ENCODE measurements at places on chromosomes 5 and 9.

DNA sequence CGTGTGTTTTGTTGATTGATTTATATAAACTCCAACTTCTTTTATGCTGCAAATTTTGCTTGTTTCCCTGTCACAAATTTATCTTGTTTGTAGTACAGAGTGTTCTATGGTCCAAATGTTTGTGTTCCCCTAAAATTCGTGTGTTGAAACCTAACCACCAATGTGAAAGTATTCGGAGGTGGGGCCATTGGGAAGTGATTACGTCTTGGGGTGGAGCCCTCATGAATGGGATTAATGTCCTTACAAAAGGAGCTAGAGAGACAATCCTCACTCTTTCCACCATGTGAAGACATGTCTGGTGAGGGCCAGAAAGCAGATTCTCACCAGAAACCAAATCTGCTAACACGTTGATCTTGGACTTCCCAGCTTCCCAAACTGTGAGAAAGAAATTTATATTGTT, 262.0 kb downstream of the MAN2A1 start:
- DNase-seq, result no peak

DNA sequence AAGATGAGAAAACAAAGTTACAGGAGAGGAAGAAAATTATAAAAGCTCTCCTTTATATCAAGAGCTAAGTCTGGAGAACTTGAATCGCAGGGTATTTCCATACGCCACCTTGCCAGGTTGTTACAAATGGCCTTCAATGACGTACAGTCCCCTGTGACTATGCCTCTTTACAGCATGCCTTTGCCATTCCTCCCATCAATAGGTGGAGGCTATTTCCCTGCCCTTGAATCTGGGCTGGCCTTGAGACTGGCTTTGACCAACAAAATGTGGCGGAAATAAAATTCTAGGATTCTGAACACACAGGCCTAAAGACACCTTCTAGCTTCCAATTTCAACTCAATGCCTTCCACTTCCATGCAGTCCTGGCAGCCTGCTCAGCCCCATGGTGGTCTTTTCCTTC, 45.7 kb downstream of the TSSK1B start:
- DNase-seq, result no peak

GRCh38 chr5:9547122-9547947, 1.5 kb upstream of the SEMA5A start:
- no peak for DNase-seq

DNA sequence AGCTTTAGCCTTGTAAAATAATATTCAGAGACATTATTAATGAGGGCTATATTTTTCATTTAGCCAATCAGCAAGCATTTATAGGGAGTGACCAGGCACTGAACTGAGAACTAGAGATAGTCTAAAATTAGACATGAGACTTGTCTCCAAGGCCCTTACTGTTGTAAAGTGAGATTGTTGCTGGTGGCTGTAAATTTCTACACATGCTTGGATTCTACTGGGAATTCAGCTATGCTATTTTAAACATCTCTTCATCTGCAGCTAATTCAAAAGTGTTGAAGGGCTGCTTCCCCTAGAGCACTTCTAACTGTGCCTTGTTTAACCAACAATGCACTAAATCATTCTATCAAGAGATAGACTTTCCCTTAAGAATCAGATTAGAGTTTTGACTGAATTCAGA, 67.4 kb downstream of the CHSY3 start:
- DNase-seq, result no peak

- no peak for DNase-seq
Measured at GRCh38 chr9:120308495-120308894, 271.5 kb downstream of the CDK5RAP2 start.

GRCh38 chr5:38403406-38403805, 145.0 kb downstream of the EGFLAM start:
- no peak for DNase-seq

GRCh38 chr5:145598983-145599382, 236.2 kb downstream of the PRELID2 start:
- no peak for DNase-seq

GRCh38 chr5:139825690-139826089, 30.1 kb downstream of the PSD2 start:
- no peak for DNase-seq

DNA sequence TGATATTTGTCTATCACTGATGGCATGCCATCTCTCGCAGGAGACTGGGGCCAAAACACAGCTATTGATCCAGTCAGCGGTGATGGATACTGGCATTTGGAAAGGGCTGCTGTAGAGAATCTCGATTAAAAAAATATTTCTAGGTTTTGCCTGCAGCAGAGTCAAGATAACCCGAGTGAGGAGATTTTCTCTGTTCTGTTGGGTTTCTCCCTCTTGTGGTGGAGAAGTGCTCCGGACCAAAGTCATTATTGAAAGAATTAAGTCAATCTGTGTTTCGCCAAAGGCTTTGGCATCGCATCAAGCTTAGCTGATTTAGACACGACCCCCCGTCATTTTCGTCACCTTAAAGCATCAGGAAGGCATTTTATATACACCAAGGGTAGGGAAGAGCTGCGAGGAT, 97.1 kb upstream of the IRX2 start:
- DNase-seq, result no peak

DNA sequence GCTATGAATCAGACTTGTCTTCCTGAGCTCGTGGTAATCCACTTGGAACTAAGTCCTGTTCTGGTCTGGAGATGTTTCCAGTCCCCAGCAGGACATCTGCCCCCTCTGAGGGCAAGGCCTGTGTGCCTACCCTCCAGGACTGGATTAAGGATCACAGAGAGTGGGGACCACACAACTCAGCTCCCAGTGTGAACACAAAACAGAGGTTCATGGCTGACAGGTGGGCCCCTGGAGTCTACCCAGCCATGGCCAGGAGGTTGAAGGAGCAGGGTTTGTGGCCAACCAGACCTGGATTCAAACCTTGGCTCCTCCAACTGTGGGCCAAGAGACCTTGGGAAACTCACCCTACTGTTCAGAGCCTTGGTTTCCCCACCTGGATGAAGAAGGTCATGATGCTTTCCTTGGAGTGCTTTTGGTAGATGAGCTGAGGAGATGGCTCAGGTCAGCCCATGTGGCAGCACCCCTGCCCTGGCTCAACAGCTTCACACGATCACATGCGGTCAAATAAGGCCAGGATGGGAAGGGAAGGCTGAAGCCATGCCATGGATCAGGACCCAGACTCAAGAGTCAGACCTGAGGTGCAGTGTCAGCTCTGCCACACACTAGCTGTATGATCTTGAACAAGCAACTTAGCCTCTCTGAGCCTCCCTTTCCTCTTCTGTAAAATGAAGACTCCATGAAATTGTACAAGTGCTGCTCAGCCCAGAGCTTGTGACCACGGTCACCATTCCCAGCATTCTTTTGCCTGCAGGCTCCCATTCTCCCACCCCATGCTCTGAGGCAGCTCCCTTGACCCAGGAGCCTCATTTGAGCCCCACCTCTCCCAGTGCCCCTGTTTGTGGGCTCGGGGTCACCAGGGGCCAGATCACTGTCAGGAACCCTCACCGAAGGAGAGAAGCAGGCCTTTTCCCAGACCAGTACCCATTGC, 27.3 kb upstream of the ANGPTL2 start:
- DNase-seq, result no peak

- DNase-seq, result no peak
Measured at GRCh38 chr5:2756211-2757152, 5.0 kb upstream of the IRX2 start.

GRCh38 chr9:96219026-96219899, 82.7 kb downstream of the HSD17B3 start:
- DNase-seq, result peak; percentile 7

DNA sequence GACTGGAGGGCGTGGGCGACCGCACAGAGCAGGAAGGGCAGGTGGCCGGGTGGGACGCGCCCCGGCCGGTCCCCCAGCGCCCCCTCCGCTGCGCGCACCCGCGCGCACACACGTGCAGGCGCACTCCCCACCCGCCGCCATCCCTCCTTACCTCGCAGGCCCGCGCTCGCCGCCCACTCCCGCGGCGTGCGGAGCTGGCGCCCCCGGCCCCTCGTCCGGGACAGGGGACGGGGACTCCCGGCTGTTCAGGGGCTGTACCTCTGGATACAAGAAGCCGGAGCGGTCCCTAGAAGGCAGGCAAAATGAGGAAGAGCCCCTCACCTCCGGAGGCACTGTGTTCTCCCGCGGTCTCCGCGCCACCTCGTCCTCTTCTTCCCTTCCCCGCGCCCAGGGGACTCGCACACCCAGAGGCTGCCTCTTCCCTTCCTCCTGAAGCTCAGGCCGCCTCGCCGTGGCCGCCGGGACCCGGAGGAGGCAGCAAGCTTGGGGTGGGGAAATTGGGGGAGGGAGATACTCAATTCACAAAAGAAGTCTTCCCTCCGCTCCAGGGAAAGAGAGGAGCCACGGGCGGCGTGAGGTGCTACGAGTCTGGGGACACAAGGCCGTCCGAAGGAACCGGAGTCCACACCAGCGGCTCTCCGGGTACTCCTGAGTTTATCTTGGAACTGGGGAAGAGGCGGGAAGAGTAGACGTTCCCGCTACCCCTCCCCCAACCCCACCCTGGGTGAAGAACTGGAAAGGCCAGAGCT, 1.4 kb upstream of the GABRB2 start:
- peak; percentile 66 for DNase-seq

DNA sequence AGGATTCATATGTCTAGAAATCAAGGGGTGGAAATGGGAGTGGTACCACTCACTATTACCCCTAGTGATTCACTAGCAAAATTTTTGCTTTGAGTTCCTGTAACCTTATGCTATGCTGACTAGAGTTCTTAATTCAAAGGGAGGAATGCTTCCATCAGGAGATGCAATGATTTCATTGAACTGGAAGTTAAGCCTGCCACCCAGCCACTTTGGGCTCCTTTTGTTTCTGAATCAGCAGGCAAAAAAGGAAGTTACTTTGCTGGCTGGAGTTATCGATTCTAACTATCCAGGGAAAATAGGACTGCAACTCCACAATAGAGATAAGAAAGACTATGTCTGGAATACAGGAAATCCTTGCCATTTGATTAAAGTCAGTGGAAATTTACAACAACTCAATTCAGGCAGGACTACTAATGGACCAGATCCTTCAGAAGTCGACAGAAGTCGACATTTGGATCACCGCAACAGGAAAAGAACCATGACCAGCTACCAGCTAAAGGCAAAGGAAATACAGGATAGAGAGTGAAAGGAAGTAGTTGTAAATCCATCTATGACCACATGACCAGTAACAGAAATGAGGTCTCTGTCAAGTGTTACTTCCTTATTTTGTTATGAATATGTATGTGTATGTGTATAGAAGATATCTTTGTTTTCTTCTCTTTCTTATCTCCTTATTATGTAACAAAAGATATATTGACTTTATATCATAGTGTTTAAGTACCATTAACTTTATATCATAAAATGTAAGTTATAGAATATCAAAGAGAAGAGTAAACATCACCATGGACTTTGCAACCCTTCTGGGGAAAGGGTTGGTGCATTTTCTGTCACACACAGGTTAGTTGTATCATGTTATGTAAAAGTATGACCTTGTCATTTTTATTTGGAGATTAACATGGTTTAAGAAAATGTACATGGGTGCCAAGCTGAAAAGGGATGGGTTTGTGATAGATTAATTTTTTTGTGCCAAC, 198.7 kb upstream of the HAPLN1 start:
- no peak for DNase-seq

DNA sequence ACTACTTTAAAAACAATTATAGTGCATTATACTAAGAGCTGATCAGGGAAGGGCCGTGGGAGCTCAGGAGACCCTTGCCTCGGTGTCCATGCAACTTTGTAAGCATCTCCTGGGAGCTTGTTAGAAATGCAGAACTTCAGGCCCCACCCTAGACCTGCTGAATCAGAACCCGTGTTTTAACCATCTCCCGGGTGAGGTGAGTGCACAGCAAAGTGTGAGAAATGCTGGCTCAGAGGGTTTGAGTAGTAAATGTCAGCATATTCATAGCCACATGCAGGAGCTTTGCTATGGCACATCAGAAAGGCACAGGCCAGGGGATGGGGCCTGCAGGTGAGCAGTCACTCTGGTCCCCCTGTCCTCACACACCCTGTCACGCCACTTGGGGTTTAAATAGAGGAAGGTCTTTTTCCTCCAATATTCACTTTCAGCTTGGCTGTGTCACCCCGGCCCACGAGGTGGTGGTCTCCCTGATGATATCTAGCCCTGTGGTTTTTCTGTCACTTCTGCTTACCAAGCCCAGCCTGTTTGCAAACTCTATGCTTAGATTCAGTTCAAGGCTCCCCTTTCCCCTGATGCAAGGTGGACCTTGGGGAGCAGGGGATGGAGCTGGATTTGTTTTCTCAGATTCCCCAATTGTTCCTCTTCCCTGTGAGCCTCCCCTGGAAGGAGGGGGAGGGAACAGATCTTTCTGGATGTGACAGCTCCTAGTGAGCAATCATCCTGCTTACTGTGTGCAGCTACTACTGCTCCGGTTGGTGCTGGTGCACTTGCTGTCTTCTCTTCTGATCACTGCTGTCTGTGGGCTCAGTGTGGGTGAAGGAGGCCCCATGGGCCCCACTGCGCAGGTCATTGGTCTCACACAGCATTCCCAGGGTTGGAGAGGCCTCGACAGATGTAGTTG, 51.8 kb upstream of the TGFBR1 start:
- DNase-seq, result no peak

GRCh38 chr5:88672644-88673252, 210.2 kb downstream of the MEF2C start:
- peak; percentile 60 for DNase-seq

DNA sequence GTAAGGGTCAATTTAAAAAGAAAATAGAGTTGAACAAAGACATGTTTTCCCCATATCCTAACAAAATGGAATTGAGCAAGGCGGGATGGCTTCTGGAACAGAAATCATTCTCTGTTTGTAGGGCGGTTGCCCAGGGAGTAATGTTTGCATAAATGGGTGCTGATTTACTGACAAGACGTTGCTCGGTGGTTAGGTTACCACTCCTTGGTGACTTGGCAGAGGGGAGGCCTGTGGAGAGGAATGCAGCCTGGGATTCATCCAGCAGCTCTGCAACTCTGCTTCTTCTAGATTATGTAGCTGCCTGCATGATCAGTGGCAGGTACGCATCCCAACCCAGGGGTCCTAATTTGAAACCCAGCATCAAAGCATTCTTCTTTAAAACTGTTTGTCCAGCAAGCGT, 200.2 kb downstream of the CFAP90 start:
- no peak for DNase-seq
